Substantia nigra (tissue), 51 donors: ENCODE measurements at places on chromosomes 4 and X.

GRCh38 chr4:142222127-142222526, 585.7 kb downstream of the IL15 start:
- no peak for DNase-seq

- DNase-seq: no peak
Measured at GRCh38 chrX:123993326-123993725, 31.8 kb downstream of the STAG2 start.

- no peak for DNase-seq
Measured at GRCh38 chrX:45505214-45505613, 304.5 kb upstream of the DIPK2B start.

GRCh38 chr4:2824836-2825381, 18.7 kb upstream of the ADD1 start:
- no peak for DNase-seq

DNA sequence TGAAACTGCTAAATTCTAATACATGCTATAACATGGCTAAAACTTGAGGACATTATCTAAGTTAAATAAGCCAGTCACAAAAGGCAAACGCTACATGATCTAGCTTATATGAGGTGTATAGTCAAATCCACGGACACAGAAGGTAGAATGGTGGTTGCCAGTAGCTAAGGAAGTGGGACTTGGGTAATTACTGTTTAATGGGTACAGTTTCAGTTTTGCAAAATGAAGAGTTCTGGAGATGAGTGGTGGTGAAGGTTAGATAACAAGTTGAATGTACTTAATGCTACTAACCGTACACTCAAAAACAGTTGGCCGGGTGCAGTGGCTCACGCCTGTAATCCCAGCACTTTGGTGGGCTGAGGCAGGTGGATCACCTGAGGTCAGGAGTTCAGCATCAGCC, 644.5 kb upstream of the DIPK2B start:
- no peak for DNase-seq

GRCh38 chr4:38149472-38149996, 189.3 kb downstream of the PTTG2 start:
- no peak for DNase-seq

DNA sequence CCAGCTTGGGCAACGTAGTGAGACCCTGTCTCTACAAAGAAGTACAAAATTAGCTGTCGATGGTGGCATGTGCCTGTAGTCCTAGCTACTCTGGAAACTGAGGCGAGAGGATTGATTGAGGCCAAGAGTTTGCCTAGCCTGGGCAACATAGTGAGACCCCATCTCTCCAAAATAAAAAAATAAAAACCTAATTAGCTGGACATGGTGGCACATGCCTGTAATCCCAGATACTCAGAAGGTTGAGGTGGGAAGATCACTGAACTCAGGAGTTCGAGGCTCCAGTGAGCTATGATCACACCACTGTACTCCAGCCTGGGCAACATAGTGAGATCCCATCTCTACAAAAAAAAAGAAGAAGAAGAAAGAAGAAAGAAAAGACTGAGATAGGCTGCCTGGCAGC, 17.4 kb downstream of the PLAC1 start:
- DNase-seq: no peak

- no peak for DNase-seq
Measured at GRCh38 chrX:24257011-24257410, 56.9 kb downstream of the SUPT20HL2 start.

DNA sequence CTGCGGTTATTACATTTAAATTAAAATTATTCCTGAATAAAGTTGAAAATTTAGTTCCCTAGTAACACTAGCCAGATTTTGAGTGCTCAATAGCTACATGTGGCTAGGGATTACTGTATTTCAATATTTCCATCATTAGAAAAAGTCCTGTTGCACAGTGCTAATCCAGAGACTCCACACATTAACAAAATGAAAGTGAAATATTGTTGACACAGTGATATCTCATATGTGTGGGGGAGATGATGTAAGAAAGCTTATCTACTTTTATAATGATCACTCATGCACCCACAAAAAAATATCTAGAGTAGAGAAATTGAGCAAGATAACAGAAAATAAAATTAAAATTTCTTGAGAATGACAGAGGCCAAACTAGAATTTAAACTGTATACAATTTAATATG, 74.9 kb downstream of the MAGEB10 start:
- DNase-seq: no peak

GRCh38 chr4:169225058-169225751, 45.6 kb downstream of the SH3RF1 start:
- DNase-seq: no peak

GRCh38 chr4:42101446-42101975, 50.9 kb downstream of the BEND4 start:
- DNase-seq: no peak

DNA sequence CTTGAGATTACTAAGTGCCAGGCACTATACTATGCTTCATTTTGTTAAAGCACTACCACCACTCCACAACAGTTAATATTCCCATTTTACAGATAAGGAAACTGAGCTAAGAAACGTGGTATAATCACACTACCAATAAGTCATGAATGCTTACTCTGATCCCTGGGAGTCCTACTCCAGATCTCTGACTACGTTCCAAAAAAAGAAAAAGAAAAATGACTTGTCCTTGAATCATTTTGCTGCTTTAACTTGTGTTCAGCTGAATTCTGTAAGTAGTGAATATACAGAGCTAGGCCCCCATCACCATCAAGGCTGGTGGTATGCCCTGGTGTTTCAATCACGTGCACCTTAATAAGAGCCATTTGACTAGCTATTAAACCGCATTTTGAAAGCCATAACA, 39.4 kb downstream of the LDB2 start:
- no peak for DNase-seq

DNA sequence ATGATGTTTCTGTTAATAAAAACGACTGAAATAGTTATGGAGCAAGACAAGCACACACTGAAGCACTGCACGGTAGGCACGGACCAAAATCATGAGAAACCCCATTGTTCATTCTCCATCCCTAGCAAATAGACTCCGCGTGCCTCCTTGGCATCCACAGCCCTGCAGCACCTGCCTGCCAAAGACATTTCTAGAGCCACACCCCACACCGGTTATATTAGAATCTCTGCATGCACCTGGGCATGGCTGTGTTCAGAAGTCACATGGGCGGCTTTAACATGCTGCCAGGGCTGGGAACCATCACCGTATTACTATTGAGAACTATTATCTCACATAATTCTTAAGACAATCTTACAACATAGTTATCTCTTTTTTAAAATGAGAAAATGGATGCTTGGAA, 5.9 kb downstream of the PDLIM3 start:
- DNase-seq: no peak

DNA sequence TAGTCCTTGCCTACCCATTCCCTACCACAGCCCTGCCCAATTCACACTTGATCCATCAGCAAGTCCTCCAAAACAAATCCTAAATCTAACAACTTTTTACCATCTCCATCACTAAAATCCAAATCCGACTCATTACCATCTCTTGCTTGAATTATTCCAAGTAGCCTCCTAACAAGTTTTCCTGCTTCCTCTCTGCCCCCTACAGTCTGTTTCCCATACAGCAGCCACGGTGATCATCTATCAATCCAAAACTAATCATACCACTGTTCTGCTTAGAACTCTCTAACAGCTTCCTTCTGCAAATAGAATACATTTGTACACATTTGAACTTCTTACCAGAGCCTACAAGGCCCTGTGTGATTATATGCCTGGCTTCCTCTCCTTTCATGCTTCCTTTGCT, 133.0 kb downstream of the SHROOM4 start:
- no peak for DNase-seq

DNA sequence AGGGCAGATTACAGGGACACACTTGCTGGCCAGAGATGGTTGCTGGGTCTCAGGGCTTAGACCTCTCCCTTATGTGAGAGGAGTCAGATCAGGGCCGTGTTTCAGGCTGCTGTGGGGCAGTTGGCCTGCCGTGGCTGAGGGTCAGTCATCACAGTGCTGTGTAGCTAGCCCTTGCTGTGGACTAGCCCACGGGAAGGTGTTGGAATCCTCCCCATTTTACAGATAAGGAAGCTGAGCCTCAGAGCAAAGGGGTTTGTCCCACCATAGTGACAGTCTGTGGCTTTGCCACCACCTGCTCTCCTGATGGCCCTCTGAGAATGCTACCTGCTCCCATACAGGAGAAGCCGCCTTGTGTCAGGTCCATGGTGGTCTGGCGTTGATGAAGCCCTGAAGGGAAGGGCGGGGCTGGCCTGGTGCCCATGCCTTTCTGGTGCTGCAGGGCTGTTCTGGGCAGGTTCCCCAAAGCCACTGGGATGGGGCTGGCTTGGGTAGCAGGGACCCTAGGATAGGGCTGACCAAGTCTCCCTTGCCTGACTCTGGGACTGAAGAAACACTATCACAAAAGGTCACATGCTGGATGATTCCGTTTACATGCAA, 2.4 kb upstream of the FAM53A start:
- DNase-seq: no peak

DNA sequence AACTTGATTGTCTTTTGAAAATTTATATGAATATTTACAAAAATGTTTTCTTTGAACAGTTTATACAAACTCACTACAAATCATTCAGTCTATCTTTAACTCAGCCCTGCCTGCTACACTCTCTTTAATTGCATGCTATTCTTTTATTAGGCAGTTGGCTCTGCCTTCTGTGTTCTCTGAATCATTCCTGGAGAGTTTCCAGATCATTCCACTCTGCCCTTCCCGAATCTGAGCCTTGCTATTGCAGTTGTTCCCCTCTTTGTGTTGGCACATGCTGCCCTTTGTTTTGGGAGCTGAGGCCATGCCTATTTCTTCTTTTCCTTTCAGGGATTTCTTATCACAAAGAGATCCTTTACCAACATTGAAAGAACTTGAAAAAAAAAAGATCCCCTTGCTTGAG, 8.7 kb upstream of the TECRL start:
- no peak for DNase-seq

GRCh38 chrX:143663755-143664154, 27.9 kb upstream of the SLITRK4 start:
- no peak for DNase-seq

GRCh38 chrX:151370906-151371305, 26.1 kb upstream of the VMA21 start:
- DNase-seq: no peak

DNA sequence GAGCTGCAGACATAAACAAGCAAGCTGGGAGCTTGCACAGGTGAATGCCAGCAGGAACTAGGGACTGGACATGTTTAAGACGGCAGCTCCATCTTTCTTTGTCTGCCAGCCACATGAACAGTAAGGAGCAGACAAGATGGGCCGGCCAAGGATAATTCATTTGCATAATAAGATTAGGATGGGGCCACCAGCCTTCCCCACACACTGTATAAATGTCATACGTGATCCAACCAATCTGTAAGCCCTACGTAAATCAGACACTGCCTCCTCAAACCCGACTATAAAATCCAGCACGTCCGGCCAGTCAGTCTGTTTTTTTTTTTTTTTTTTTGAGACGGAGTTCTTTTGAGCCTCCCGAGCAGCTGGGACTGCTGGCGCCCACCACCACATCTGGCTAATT, 75.6 kb upstream of the BOD1L1 start:
- no peak for DNase-seq

DNA sequence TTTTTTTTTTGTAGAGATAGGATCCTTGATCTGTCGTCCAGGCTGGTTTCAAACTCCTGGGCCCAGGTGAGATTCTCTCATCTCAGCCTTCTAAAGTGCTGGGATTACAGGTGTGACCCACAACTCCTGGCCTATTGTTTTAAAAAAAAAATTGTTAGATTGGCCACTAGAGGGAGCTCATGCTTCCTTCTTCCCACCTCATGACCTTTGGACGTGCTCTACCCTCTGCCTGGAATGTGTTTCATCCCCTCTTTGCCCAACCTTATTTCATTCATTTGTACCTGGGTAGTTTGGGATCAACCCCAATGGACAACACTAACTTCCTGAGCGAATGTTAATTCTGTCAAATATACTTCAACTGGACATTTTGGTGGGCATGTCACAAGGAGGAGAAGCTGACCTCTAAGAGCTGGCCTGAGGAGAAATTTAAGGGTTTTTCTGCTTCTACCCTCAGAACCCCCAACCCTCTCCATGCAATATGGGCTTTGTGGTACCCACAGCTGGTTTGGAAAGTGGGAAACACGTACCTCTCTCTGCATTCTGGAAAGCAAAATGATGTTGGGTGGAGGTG, 6.4 kb downstream of the PPEF2 start:
- DNase-seq: no peak

GRCh38 chrX:21802839-21803238, 36.6 kb upstream of the MBTPS2 start:
- DNase-seq: no peak

DNA sequence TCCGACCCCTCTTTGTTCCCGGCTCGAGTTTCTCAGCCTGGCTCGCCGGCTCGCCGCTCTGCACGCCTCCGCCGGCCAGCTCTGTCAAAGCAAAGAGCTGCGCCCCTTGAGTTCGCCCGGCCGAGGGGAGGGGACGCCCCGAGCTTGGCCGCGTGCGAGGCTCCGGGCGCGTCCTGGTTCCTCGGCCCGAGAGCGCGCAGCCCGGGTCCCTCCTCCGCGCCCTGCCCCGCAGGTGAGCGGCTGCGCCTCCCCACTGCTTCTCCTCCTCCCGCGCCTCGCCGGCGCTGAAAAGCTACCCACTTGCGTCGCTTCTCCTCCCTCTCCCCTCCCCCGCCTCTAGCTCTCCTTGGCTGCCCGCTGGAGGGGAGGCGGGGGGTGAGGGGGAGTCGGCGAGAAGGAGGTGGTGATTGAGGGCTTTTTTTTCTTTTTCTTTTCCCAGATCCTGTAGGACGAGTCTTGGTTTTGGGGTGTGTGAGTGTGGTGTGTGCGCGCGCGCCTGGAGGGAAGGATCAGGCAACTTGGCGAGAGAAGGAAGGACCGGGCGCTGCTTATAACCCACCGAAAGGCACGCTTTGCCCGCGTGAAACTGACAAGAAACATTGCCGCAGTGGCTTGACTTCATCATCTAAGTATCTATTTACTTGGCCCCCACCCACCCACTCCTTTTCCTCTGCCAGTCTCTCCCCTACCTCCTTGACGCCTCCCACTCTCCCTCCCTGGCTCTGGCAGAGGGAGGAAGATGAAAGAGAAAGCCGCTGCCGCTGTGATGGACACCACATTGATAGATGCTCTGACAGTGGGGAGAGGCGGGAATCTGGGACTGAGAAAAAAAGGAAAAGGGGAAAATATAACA, at the start of gene LEF1:
TSS of gene LEF1 (minus strand) at position 262 of the 853 bp plus-strand sequence. CDS start 1,165 bp downstream, outside the sequence.
- DNase-seq: no peak

GRCh38 chr4:38734911-38735310, 47.9 kb downstream of the TLR10 start:
- no peak for DNase-seq
